ENCODE measurements at places on chromosomes 13 and 19. TPM values are rescaled to one million over a fixed set of nuclear protein-coding genes. Genes with fewer than 3 reads are reported as not detected.

GRCh38 chr13:81664872-81665271, 1323.9 kb upstream of the SPRY2 start:
- H3K27ac ChIP-seq = no peak overlapping the region
- no peaks in the 10 kb centered on the region for H3K36me3 ChIP-seq
- no peak for DNase-seq
- no peaks in the 10 kb centered on the region for H3K27me3 ChIP-seq

DNA sequence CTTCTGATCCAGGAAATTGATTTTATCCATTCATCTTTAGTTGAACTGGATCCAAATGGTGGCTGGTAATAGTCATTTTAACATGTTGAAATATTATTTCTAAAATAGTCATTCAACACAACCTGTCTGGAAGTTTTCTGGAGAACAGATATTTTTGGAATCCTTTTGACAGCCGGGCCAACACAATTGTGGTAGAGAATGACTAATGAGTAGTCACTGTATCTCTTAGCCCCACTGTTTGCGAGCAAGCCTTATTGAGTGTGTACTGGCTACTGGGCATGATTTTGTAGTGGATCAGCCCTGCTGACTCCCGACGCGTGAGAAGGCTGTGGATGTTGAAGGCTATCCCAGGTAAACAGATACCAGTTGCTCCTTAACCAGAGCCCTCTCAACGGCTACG, 383.4 kb downstream of the ZNF536 start:
- no peak for DNase-seq
- H3K27me3 ChIP-seq = no peaks in the 10 kb centered on the region
- no peak overlapping the region for H3K4me3 ChIP-seq
- no peaks in the 10 kb centered on the region for H3K4me1 ChIP-seq

GRCh38 chr13:114130131-114130836, 2.1 kb downstream of the RASA3 start:
- peaks cover 60% of the 10 kb centered on the region for H3K4me1 ChIP-seq
- peaks cover 5% of the 10 kb centered on the region for H3K27me3 ChIP-seq
- peak overlapping the region; percentile 83 for H3K27ac ChIP-seq
- H3K36me3 ChIP-seq = peaks cover 13% of the 10 kb centered on the region
- H3K4me3 ChIP-seq = peak overlapping the region; percentile 98

DNA sequence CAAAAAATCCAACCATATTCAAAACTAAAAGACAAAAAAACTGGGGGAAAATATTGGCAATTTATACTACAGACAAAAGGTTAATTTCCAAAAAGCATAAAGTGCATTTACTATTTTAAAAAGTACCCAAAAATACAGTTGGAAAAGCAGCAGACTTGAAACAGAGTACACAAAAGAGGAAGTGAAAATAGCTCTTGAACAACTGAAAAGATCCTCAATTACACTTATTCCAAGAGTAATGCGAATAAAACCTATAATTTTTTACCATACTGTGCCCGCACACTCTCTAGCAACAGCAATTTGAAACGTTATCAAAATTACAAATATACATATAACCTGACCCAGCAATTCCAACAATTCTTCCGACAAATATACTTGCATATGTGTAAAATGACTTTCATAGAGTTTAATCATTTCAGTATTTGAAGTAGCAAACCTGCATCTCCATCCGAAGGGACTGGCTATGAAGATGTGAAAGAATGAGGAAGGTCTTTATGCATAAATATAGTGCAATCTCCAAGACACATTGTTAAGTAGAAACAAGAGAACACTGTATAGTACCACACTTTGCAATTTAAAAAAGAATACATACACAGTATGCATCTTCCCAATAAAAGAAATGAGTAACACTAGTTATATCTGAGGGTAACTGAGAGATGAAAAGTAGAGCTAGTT, 25.4 kb downstream of the ALG5 start:
- H3K4me3 ChIP-seq = no peak overlapping the region
- H3K27ac ChIP-seq = no peak overlapping the region
- no peaks in the 10 kb centered on the region for H3K27me3 ChIP-seq
- H3K4me1 ChIP-seq = peaks cover 2% of the 10 kb centered on the region
- no peak for DNase-seq
- peaks cover 31% of the 10 kb centered on the region for H3K36me3 ChIP-seq

DNA sequence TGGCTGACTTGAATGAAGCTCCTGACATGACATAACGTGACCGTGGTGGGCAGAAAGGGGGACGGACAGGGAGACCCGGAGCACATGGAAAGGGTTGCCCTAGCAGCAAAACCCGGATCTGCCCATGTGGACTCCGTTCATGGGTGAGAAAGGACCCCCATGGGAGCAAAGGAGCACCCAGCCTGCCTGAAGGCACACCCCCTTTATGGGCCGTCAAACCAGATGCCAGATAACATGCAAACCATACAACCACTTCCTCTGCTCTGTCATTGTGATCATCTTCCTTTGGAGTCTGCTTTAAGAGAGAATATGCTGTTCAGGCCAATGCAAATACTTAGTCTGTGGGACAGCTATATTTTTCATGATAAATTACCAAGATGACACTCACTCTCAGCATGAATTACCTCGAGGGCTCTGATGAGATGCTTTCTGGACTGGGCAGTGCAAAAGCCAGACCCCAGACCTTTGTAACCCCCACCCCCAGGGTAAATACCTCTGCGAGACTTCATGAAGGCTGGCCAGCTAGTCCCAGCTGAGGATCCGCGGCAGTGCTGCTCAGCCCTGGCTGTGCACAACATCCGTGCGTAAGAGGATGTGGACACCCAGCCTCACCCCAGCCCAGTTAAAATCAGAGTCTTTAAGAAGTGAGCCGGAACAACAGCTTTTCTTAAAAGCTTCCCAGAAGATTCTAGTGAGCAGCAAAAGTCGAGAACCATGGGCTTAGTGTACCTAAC, 126.6 kb downstream of the USP12 start:
- peak; percentile 59 for DNase-seq
- H3K27ac ChIP-seq = peak overlapping the region; percentile 96
- peaks cover 5% of the 10 kb centered on the region for H3K27me3 ChIP-seq

- peaks cover 25% of the 10 kb centered on the region for H3K4me1 ChIP-seq
- peak overlapping the region; percentile 96 for H3K4me3 ChIP-seq
- peak; percentile 89 for DNase-seq
- peaks cover 27% of the 10 kb centered on the region for H3K27me3 ChIP-seq
- peak overlapping the region; percentile 12 for H3K27ac ChIP-seq
Observed at GRCh38 chr19:45403781-45404556, 900 bp downstream of the PPP1R13L start.

GRCh38 chr13:71621174-71622124, 245.6 kb downstream of the DACH1 start:
- DNase-seq = no peak
- H3K4me3 ChIP-seq = no peak overlapping the region
- no peaks in the 10 kb centered on the region for H3K36me3 ChIP-seq
- no peak overlapping the region for H3K27ac ChIP-seq
- H3K4me1 ChIP-seq = no peaks in the 10 kb centered on the region
- H3K27me3 ChIP-seq = no peaks in the 10 kb centered on the region

DNA sequence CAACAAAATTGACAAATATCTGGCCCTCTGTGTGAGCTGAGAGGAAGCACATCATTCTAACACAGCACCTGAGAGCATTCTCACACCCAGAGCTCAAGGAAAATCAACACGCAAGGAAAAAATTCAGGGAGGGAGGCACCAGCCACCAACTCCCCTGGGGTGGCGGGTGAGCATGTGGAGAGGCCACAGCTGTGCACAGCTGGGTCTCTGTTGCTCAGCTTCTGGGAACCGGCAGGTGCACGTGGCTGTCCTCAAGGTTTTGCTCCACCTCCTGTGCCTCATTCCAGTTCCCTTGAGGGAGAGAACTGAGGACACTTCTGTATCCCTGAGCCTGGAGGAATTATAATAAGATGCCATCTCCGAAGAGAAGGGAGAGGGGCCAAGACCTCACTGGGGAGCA, 134.0 kb downstream of the USP12 start:
- H3K4me1 ChIP-seq = peaks cover 13% of the 10 kb centered on the region
- DNase-seq = no peak
- no peak overlapping the region for H3K4me3 ChIP-seq

GRCh38 chr19:36120092-36120983, 5.1 kb downstream of the TBCB start:
- H3K4me3 ChIP-seq = no peak overlapping the region
- H3K4me1 ChIP-seq = peaks cover 18% of the 10 kb centered on the region
- peak overlapping the region; percentile 48 for H3K27ac ChIP-seq
- H3K27me3 ChIP-seq = no peaks in the 10 kb centered on the region

- DNase-seq = no peak
- H3K36me3 ChIP-seq = no peaks in the 10 kb centered on the region
- H3K27ac ChIP-seq = no peak overlapping the region
- peaks cover 7% of the 10 kb centered on the region for H3K4me1 ChIP-seq
- H3K4me3 ChIP-seq = no peak overlapping the region
- H3K27me3 ChIP-seq = peaks cover 15% of the 10 kb centered on the region
Observed at GRCh38 chr13:25753976-25754375, 297.8 kb downstream of the SHISA2 start.

DNA sequence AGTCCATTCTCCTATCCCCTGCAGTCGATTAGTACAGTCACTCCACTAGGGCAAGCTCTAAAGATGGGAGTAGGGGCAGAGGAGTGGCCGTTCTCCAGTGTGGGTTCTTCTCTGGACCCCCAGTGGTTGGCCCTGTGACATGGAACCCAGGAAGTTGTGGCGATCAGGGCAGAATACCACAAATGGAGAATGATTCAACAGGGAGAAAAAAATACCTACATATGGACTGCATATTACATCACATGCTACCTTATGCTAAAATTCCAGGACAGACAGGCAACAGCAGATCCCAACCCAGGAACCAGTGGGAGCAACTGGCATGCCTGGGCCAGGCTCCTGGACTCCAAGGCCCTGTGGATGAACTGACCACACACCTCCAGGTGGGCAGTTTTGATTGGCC, 20.4 kb downstream of the POU2F2 start:
- no peaks in the 10 kb centered on the region for H3K27me3 ChIP-seq
- peaks cover 27% of the 10 kb centered on the region for H3K4me1 ChIP-seq
- DNase-seq = no peak
- peaks cover 14% of the 10 kb centered on the region for H3K36me3 ChIP-seq

DNA sequence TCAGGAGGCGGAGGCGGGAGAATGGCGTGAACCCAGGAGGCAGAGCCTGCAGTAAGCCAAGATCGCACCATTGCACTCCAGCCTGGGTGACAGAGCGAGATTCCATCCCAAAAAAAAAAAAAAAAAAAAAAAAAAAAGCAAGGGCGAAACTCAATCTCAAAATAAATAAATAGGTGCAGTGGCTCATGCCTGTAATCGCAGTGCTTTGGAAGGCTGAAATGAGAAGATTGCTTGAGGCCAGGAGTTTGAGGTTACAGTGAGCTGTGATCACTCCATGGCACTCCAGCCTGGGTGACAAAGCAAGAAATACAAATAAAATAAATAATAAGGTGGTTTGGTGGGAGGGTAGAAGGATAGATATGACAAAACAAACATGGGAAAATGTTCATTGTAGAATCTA, 39.0 kb upstream of the CYP2S1 start:
- H3K36me3 ChIP-seq = no peaks in the 10 kb centered on the region
- H3K4me1 ChIP-seq = no peaks in the 10 kb centered on the region
- H3K27me3 ChIP-seq = peaks cover 2% of the 10 kb centered on the region
- DNase-seq = no peak
- H3K27ac ChIP-seq = no peak overlapping the region

GRCh38 chr19:35310811-35311465, 18.0 kb upstream of the CD22 start:
- H3K4me1 ChIP-seq = no peaks in the 10 kb centered on the region
- no peak overlapping the region for H3K4me3 ChIP-seq
- DNase-seq = no peak
- H3K27me3 ChIP-seq = peaks cover 5% of the 10 kb centered on the region
- H3K27ac ChIP-seq = no peak overlapping the region
- H3K36me3 ChIP-seq = no peaks in the 10 kb centered on the region

DNA sequence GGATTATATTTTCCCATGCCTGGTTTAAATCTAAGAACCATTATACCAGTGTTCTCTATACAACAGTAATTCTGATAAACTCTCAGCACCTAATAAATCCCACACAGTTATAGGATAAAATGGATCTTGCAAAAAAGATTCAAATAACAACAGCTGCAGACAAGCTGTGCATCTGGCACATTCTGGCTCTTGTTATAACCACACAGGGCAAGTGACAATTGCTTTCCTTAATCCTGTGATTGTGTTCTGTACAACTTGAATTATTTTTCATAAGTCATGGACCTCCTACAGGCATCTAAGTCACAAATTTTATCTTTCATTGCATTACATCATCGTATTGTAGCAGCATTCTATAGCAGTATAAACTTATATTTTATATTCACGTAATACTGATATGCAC, 948.3 kb downstream of the SLITRK1 start:
- DNase-seq = no peak
- H3K27me3 ChIP-seq = no peaks in the 10 kb centered on the region
- H3K4me3 ChIP-seq = no peak overlapping the region
- no peaks in the 10 kb centered on the region for H3K4me1 ChIP-seq
- no peaks in the 10 kb centered on the region for H3K36me3 ChIP-seq

GRCh38 chr19:44552324-44552723, 22.8 kb upstream of the CEACAM20 start:
- H3K36me3 ChIP-seq = peaks cover 2% of the 10 kb centered on the region
- H3K27ac ChIP-seq = no peak overlapping the region
- H3K4me1 ChIP-seq = peaks cover 6% of the 10 kb centered on the region
- H3K4me3 ChIP-seq = no peak overlapping the region
- H3K27me3 ChIP-seq = peaks cover 5% of the 10 kb centered on the region

DNA sequence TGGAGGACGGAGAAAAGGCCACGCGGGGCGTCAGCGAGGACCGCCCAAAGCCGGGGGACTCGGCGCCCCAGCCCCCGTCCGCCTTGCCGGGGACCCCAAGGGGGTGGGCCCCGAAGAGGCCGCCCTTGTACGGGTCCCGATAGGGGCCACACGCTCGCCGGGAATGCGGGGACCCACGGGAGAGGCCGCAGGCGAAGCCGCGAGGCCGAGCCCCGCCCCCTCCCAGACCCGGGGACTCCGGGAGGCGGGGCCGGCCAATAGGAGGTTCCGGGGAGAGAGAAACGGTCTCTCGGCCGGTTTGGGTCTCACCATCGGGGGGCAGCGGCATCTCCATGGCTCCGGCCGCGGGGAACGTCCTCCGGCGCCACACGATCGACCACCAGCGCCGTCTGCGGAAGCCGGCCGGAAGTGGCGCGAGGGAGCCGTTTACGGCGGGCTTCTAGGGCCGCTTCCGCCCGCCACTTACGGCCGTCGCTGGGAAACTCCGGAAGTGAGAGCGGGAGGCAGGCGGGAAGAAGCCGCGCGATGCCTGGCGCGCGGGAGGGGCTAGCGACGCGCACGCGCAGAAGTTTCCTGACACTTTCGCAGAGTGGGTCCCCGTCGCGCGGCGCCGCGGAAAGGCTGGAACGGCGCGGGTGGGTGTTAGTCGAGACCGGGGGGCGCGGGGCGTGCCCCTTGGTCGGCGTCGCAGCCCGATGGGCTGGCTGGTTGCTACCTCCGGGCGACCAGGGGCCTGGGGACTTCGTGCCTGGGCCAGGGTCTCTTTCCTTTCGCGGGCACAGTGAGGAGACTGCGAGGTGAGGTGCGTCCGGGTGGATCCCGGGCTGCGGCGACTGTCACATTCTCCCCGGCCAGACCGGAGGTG, at the start of gene CHERP:
CHERP (minus strand) TSS at position 393 of the 865 bp plus-strand sequence; CDS start at position 334, 59 bp downstream.
- peak; percentile 95 for DNase-seq
- peak within 1 kb of the TSS; percentile 95 for H3K4me3 ChIP-seq
- H3K27ac ChIP-seq = peak within 1 kb of the TSS; percentile 87
- no peaks in the 10 kb centered on the region for H3K27me3 ChIP-seq

The CHST8 gene
- not detected for total RNA-seq

The MED4 gene
- 56.1 TPM for total RNA-seq

The CEBPA gene
- 1.9 TPM for total RNA-seq

The CD209 gene
- total RNA-seq = 0.19 TPM

The OR7C1 gene
- not detected for total RNA-seq

The PRKCG gene
- total RNA-seq = not detected

The PINLYP gene
- total RNA-seq = 15.6 TPM

The TBXA2R gene
- total RNA-seq = 2.1 TPM
